ENCODE measurements at places on chromosomes 12 and 14.

DNA sequence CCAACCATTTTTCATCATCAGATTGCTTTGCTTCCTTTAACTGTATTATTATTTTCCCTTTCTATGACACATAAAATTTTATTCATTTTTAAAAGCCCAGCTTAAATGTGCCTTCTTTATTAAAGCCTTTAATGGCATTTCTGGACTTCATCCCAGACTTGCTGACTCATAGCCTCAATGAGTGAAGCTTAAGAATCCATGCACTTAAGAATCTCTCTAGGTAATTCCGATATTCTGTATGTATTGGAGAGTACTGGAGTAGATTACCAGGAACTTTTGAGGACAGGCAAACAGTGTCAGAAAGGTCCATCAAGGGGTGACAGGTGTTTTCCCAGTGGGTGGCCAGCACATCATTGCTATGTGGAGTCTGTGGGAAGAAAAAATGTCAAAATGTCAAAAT is 107.9 kb downstream of the PTPRQ start:
- peak; percentile 67 for DNase-seq

- DNase-seq, result peak; percentile 61
Observed at GRCh38 chr14:90658541-90658967, 157.7 kb downstream of the TTC7B start.

DNA sequence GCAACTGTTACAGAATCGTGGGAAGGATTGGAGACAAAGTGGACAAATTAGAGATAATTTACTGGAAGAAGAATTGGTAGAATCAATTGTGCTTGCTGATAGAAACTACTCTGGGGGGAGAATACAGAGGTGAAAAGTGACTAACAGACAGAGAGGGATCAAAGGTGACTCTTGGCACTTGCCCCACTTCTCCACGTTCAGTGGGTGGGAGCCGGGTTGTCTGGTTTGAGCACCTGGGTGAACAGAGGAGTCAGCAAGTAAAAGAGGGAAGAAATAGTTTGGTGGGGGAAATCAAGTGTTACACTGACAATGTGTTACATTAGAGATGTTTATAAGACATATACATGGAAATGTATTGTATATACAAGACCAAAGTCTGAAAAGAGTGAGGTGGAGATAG is 69.1 kb downstream of the PPP2R5E start:
- no peak for DNase-seq

GRCh38 chr12:24172031-24172772 is 222.7 kb upstream of the SOX5 start:
- DNase-seq, result no peak

DNA sequence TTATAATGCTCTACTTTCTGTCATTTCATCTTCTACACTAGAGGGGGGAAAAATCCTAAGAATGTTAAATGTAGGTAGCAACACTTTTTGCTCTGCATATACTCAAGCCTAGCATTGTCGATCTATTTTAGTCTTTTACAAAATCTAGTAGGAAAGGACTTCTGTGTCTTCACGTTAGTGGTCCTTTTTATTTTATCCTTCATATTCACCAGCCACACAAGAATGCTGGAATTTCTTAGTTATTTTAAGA is 253.0 kb upstream of the FLRT2 start:
- DNase-seq, result no peak

GRCh38 chr12:45705404-45705803 is 24.1 kb upstream of the ARID2 start:
- no peak for DNase-seq

DNA sequence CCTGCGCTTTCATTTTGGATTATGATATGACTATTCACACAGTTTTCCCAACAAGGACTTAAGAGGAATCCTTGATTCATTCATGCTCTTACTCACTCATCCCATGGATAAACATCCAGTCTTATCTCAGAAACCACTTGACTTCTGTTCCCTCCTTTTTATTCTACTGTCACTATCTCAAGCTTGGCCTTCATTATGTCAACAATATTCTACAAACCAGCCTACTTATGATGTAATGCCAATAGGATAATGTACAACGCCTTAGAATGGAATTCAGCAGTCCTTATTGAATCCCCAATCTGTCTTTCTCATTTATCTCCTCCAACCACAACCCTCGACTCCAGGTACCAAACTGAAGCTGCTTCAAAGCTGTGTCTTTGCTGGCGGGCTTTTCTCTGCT is 448.5 kb downstream of the PDZRN4 start:
- no peak for DNase-seq

GRCh38 chr12:130537051-130537450 is 179.0 kb downstream of the RIMBP2 start:
- DNase-seq, result no peak

- peak; percentile 84 for DNase-seq
Observed at GRCh38 chr14:102139286-102140026, at the start of gene WDR20. TSS of gene WDR20 (plus strand) at chr14:102139897. CDS start at chr14:102139924, 27 bp downstream.

DNA sequence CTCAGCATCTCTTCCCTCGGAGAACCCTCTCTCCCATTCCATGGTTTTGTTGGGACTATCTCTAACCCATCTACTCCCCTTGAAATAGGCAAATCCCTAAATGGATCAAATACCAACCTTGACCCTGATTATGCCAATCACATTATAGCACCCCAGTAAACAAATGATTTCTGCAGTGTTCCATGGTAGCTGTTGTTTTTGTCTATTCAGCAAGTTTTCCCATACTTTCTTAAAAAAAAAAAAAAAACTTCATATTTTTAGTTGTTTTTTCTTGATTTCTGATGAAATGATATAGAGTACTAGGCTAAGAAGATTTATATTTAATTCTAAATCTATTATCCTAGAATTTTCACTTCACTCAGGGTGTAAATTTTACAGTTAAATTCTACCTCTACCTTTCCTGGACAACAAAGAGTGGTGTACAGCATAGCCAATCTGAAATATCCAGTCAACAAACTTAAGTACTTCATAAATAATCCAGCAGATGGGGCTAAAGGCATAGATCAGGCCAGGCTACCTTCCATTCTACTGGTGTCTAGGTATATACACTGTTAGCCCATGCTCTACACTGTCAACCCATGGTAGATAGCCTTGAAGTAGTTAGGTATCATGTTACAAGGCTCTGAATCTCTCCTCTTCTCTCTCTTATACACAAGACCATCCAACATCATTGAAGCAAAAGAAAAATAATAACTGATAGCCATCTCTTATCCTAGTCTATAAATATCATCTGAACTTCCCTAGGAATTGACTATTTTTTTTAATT is 82.2 kb downstream of the PLEKHG7 start:
- DNase-seq, result peak; percentile 74

DNA sequence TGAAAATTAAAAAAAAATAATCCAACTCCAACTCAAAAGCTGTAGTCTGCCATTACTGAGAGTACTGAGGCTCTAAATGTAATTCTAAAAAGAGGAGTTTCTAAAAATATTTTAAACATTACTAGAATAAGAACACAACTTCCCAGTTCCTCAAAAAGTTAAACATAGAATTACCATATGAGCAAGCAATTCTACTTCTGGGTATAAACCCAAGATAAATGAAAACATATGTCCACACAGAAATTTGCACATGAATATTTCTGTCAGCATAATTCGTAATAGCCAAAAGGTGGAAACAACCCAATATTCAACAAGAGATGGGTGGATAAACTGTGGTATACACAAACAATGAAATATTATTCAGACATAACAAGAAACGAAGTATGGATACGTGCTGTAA is 15.0 kb upstream of the NR2C1 start:
- no peak for DNase-seq

- no peak for DNase-seq
Observed at GRCh38 chr12:106758349-106759110, 16.0 kb upstream of the RIC8B start.

GRCh38 chr12:71719647-71720370 is 33.9 kb downstream of the TMEM19 start:
- no peak for DNase-seq

DNA sequence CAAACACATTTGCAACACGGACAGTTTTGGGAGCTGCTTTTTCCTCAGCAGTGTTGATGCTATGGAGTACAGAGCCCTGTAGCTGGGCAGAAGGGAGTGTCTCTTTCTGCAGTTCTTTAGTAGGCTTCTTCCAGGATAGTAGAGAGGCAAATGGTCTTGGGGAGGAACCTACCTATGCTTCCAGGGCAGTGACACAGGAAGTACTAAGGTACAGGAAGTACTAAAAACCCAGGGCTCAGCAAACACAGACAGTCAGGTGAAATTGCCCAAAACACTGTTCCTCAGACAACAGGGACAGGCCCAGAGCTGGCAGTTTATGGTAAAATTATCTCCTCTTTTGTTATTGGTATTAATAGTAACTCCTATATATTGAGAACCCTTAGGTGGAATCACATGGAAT is 217.6 kb downstream of the TTC8 start:
- no peak for DNase-seq

DNA sequence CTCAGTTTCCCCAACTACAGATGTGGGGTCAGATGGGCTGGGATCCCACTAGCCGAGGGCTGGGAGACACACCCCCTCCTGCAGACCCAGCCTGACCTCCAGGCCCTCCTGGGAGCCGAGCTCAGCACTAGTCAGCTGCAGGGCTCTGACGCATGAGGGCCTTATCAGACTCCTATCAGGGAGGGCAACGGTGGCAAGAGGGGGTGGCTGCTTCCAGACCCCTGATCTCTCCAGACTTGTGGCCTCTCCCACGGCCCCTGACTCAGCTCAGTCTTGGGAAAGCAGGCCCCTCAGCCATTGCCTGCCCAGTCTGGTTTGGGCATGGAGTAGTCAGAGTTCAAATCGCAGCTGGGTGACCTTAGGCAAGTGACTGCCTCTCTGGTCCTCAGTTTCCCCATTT is 2.5 kb downstream of the RASAL1 start:
- peak; percentile 35 for DNase-seq

- no peak for DNase-seq
Observed at GRCh38 chr12:101695706-101696105, 1.7 kb upstream of the CHPT1 start.

DNA sequence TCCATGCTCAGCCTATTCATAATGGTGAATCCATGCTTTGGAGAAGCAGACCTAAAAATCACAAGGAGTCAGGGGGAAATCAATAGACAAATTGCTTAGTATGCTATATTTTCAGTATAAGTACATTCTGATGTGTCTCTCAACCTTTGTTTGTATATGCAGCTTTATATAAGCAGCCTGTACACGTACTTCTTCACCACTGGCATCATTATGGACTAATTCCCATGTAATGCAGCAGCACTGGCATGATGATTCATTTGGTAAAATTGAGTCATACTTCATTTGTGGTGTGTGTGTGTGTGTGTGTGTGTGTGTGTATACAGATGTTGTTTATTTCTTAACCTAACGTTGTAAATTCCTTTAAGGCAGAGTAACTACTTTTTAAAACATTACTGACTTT is 10.9 kb downstream of the DCP1B start:
- peak; percentile 37 for DNase-seq

- DNase-seq, result no peak
Observed at GRCh38 chr14:88005050-88005481, at the start of gene GPR65. TSS of gene GPR65 (plus strand) at chr14:88005135. CDS start at chr14:88010848, 5,713 bp downstream.

- no peak for DNase-seq
Observed at GRCh38 chr12:69497308-69498026, 27.3 kb downstream of the FRS2 start.

GRCh38 chr12:42477941-42478340 is 111.6 kb downstream of the PRICKLE1 start:
- no peak for DNase-seq

- no peak for DNase-seq
Observed at GRCh38 chr12:53128780-53129569, 25.7 kb downstream of the SOAT2 start.

DNA sequence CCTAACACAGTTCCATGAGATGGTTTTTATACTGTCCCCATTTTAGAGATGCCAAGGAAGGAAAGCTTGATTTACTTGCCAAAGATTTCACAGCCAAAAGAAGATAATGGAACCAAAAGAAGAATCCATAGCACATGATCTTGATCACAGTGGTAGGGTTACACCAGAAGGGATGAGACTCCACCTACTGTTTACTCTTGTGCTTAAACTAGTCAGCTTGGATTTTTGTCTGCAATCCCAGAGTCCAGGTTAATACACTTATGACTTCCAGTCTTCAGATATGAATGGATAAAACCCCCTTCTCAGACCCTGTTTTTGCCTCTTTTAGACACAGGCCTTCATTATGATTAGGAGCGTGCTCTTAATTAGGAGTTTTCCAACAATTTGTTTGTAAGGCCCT is 454.2 kb downstream of the AEBP2 start:
- no peak for DNase-seq

DNA sequence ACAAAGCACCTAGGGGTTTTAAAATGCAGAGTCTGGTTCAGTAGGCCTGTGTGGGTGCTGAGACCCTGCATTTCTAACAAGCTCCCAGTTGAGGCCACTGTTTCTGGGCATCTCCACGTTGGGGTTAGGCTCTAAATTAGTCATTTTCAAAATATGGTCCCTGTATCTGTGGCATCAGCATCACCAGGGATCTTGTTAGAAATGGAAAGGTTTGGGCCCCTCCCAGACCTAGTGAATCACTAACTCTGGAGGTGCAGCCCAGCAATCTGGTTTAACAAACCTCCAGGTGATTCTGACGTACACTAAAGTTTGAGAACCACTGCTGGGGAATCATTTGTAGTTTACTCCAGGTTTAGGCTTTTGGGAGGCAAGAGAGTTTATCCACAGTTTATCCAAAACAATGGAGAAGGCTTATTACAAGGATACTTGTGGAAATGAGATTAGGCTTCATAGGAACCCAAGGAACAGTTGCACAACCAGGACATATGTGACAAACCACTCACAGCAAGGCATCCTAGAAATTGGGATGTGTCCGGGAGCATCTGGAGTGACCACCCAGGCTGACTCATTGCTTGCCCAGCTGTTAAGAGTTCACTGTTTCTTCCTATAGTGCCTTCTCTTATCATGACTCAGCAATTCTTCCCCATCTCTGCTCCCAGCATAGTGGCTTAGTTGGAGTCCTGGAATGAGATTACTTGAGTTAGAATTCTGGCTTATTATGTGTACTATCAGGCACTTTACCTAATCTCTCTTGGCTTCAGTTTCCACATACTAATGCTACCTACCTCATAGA is 71.6 kb upstream of the STXBP6 start:
- peak; percentile 69 for DNase-seq

DNA sequence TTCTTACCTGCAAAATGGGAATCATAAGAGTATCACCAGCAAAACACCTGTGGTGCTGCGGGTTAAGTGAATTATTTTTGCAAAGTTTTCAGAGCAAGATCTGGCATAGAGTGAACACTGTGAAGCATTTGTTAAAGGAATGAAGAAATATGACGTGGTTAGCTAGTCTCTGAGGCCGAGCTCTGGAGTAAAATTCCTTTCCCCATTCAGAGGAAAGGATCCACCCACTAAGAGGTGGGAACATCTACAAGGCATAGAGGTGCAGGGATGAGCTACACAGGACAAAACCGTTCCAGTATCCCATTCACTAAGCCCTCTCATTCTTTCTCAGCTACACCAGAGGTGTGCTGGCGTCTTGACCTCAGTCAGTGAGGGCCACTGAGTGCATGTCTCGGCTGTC is 48.5 kb downstream of the JAG2 start:
- no peak for DNase-seq

DNA sequence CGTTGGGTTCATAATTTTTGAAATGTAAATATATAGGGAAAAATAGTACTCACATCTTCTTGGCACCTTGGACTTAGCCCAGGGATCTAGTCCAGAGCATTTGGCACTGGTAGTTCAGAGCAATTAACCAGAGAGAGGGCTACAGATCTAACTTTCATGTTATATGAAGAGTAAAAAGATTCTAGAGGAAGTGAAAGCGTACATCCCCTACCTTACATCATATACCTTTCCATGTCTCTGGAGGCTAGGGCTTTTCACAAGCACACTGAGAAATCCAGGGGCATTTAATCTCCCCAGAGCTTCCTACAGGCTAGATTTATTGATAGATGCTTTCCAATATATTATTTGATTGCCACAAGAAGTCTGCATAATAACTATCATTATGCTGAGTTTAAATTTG is 687.5 kb upstream of the FBXO33 start:
- DNase-seq, result no peak
